GM04503 (cell line): ENCODE measurements at places on chromosomes 11 and 22.

DNA sequence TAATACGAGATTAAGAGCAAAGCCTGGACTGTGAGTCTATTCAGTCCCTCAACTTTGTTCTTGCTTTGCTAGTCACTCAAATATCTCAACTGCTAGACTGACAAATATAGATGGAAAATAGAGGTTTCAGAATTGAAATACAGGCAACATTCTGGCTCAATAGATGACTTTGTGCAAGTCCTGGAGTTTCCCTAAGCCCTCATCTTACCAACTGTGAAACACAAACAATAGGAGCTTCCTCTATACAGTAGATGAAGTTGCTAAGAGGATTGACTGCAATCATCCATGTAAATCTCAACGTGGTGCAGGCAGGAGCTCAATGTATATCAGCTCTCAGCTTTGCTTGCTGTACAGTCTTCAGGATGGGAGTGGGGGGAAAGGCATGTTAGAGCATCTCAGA lies 6.2 kb upstream of the MPEG1 start:
- no peak for DNase-seq

DNA sequence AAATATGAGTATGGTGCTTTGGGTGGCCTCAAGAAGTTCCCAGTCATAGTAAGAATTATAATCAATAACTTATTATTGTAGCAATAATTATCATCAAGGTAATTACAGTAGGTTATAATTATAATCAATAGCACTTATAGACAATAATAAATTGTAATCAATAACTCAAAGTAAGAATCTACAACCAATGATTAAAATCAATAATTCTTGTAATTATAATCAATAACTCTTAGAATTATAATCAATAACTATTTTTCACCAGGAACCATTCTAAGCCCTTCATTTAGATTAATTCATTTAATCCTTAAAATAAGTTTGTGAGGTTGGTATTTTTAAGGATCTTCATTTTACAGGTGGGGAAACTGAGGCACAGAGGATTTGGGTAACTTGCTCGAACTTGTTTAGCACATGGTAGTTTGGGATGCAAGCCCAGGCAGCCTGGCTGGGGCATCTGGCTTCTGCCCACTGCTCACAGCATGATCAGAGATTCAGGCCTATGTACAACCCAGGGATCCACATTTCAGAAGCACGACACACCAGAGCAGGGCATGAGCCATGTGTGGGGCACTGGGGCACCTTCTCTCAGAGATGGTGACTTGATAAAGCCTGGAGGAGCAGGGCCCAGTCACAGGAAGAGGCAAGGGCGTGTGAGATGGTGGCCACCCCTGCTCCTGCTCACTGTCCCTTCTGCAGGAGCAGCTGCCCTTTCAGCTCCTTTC lies 46.6 kb downstream of the SLC1A2 start:
- no peak for DNase-seq

- no peak for DNase-seq
Measured at GRCh38 chr11:70358753-70359152, 39.6 kb upstream of the CTTN start.

- DNase-seq, result peak; percentile 21
Measured at GRCh38 chr11:18749681-18750319, 23.8 kb upstream of the IGSF22 start.

DNA sequence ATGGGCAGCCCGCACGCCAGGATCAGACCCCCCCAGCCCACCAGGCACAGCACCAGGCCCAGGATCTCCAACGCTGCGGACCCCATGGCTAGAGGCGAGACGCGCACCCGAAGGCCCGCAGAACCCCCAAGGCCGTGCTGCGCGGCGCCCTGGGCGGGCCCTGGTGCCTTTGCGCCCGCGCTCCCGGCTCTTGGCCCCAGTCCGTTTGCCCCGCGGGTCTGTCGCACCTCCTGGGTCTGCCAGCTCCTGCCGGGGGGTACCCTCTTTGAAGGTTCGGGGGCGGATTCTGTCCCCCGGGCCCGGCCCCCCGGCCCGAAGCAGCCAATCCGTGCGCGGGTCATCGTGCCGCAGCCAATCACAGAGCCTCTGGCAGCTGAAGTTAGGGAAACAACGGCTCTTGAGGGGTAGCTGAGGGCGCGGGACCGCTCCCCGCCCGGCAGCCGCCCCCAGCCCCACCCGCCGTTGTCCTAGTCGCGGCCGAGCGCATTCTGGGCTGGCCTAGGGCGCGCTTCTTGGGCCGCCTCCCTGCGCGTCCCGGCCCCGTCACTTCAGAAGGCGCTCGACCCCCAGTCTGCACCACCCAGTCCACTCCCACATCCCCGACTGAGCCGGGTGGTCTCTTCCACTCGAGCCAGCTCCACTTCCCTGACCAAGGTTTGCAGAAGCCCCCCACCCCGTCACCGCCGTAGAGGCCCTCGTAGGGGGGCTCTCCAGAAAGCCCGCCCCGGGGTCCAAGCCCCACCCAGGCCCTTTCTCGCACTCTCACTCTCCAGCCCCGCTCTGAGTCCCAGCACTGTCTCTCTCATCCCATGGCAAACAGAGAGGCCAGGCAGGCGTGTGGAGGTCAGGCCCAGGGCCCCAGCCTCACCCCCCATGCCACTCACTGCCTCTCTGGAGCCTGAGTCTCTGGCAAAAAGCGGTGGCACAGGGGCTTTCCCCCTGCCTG lies at the start of gene CLDN5:
TSS of gene CLDN5 (minus strand) at position 241 of the 946 bp plus-strand sequence. CDS start at position 86, 155 bp downstream.
- DNase-seq, result no peak

GRCh38 chr11:110349138-110349996 lies 53.0 kb upstream of the RDX start:
- no peak for DNase-seq

DNA sequence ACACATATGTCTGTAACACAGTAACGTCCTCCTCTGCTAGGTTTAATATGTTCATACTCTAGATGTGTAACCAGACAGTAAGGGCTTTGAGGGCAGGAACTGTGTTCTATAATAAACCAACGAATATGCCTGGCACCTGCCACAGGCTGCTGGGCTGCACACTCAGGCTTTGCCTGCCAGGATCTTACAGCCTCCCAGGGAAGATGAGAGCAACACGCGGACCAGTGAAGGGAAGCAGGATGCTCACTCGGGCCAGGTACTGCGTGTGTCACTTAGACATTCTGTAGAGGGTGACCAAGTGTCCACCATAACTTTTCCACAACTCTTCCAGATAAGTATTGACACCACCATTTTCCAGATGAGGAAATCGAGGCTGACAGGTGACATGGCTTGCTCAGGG lies 21.7 kb upstream of the BAIAP2L2 start:
- no peak for DNase-seq

GRCh38 chr11:113065330-113065729 lies 104.1 kb downstream of the NCAM1 start:
- DNase-seq, result no peak

GRCh38 chr11:87176044-87176443 lies 138.3 kb downstream of the TMEM135 start:
- DNase-seq, result no peak

- DNase-seq, result no peak
Measured at GRCh38 chr11:134289167-134289566, 13.0 kb downstream of the GLB1L3 start.

- DNase-seq, result no peak
Measured at GRCh38 chr11:65625628-65626342, 10.2 kb downstream of the PCNX3 start.

GRCh38 chr11:16779436-16779835 lies 41.0 kb downstream of the C11orf58 start:
- no peak for DNase-seq

GRCh38 chr11:65454311-65454695 lies 31.7 kb downstream of the NEAT1 start:
- DNase-seq, result peak; percentile 40

DNA sequence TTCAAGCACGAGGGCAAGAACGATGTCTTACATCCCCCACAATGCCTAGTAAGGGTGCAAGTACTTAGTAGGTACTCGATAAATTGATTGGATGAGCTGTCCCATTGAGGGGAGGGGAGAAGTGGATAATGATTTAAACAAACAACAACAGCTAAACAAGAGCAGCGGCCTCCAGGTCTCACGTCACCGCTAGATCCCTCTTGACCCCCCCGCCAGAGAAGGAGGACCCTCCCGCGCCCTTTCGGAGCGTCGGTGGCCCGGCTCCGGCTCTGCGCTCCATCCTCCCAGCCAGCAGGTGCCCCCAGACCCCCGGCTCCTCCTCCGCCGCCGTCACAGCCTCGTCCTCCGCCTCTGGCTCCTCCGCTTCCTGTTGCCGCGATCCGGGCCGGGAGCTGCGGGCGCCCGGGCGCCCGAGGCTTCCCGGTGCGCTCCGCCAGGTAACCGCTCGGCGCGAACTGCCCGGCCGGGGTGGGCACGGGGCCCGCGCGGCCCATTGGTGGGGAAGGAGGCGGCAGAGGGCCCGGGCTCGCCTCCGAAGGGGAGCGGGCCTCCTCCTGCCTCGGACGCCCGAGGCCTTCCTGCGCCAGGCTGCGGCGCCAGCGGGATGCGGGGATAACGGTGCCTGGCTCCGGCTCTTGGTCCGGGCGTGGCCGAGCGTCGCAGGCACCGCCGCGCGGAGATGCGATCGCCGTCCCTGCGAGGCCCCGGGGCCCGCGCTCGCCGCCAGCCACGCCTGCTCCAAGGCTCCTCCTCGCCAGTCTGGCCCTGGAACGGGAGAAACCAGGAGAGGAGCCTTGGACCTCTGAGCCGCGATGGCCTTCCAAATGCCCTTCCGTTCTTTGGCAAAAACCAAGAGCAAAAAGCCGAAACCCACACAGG lies at the start of gene TLCD5:
TSS of gene TLCD5 (plus strand) at position 368 of the 879 bp plus-strand sequence. CDS start 2,143 bp downstream, outside the sequence.
- DNase-seq, result no peak

DNA sequence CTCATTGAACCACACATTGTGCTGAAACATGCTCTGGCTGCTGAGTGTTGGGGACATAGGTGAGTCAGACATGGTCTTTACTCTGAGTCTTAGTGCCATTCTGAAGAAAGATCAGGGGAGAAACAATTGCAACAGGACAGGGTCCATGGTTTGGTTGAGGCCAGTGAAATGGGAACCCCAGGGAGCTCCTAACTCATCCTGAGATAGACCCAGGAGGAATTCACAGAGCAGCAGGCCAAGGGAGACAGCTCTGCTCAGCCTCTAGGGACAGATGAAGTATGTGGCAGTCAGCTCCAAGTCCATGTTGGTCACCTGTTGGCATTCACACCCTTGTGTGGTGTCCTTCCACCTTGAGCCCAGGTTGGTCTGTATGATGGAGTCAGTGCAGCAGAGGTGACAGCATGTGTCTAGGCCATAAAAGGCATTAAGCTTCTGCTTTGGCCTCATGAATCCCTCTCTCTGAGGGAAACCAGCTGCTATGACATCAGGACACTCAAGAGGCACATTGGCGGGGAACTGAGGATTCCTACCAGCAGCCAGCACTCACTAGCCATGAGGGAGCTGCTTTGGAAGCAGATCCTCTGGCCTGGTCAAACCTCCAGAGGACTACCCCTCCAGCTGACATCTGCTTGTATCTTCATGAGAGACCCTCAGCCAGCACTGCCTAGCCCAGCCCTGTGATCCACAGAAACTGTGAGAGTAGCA lies 50.3 kb upstream of the MYEOV start:
- DNase-seq, result no peak

GRCh38 chr11:7307836-7308235 lies 56.1 kb downstream of the SYT9 start:
- no peak for DNase-seq

- no peak for DNase-seq
Measured at GRCh38 chr22:32660292-32660691, 141.2 kb upstream of the TIMP3 start.

DNA sequence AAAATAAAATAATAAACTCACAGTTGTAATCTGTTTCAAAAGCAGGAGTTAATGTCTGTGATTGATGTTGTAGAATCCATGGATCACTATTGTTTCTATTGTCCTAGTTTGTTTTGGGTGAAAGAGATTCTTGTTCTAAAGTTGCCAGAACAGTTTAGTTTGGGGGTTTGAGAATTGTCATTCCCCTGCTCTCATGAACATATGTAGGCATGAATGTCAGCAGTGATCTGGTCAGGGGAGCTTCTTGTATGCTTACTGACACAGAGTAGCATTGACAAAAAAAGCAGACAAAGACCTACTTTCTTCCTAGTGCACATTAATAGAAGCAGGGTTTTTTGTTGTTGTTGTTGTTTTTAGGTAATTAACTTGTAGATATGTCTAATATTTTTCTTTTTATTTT lies 38.6 kb downstream of the ARHGAP1 start:
- no peak for DNase-seq

DNA sequence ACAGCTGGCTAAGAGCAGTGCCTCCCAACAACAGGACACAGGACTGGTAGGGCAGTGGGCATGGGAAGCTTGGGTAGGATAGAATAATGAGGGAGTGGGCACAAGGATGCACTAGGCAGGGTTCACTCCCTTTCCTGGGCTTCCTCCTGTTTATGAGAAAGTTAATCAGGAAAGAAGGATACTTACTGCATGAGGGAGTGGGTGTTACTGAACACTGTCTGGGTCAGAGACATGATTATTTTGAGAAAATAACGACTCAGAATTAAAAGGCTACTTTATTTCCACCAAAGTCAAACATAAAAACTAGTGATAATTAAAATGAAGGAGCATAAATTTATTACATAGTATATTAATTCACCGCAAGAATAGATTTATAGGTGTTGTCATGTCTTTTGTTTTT lies 35.8 kb downstream of the NCAM1 start:
- no peak for DNase-seq

DNA sequence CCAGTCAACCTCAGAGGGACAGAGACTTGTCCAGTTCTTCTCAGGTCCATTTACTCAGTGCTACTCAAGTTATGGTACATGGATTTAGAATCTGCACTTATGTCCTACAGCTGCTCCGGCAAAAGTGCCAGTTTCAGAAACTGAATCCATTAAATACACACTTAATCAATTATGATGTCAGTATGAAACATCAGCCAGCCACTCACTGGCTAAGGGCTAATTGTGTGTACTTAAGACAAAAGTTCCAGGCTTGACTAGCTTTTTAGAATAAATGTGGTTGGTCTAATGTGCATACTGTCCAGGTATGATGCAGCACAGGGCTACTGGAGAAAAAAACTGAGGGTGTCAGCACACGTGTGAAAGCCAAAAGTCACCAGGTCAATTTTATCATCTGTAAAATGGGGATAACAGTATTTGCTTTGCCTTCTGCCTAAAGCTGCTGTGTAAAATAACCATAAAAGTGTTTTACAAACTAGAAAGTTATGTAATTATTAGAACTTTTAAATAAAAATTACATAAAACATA lies 55.4 kb upstream of the CYP2D6 start:
- no peak for DNase-seq

DNA sequence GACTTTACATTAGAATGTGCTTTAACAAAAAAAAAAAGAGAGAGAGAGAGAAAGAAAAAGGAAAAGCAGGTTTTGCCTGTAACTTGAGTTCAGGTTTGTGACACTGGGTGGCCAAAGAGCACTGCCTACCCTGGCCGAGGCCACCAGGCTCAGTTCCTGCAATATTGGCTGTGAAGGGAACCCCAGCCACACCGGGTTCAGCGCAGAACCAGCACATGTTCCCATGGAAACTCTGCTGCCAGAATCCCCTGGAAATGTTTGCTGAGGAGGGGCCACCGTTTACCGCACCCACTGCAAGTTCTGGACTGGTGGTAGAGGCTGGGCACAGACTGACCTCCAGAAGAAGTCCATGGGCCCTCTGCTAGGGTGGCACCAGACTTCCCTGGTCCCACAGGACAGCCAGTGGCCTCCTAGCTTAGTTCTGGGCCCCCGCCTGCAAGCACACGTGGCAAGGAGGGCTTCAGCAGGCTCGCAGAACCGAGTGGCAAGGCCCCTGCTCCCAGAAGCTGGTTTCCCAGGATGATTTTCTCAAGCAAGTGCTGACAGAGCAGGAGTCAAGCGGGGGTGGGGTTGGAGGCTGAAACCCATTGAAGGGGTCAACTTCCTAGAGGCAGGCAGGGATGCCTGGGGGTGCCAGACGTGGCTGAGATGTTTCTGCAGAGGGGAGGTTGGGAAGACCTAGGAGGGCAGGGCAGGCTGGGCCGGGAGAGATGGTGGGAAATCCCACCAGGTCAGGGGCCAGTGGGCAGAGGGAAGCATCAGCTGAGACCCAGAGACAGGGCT lies 51.2 kb downstream of the NFAM1 start:
- DNase-seq, result no peak
